Activated T-helper 1 cell treated with anti-CD3 and anti-CD28 coated beads, Interleukin-2, amount 50 U/mL, for 16 hours (primary cell): ENCODE measurements at places on chromosomes 5 and 9.
A peak's percentile ranks its signal among the peaks of the same experiment; 100 is the strongest.

DNA sequence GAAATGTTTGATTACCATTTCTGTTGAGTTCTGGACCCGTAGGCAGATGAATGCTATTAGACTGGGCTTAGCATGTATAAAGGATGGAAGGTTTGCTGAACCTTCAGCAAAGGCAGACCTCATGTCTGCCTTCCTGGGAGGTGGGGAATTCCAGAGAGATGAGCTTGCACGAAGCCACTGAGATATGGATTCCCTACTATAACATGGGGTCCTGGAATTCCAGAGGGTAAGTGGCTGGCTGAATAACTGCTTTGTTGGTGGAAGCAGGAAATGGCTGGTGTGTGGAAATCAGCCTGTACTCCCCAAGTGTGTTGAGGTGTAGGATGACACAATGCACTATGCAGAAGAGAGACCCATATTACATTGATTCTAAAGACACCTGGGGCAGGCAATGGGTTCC, 526.4 kb downstream of the CTNND2 start:
- DNase-seq = no peak

DNA sequence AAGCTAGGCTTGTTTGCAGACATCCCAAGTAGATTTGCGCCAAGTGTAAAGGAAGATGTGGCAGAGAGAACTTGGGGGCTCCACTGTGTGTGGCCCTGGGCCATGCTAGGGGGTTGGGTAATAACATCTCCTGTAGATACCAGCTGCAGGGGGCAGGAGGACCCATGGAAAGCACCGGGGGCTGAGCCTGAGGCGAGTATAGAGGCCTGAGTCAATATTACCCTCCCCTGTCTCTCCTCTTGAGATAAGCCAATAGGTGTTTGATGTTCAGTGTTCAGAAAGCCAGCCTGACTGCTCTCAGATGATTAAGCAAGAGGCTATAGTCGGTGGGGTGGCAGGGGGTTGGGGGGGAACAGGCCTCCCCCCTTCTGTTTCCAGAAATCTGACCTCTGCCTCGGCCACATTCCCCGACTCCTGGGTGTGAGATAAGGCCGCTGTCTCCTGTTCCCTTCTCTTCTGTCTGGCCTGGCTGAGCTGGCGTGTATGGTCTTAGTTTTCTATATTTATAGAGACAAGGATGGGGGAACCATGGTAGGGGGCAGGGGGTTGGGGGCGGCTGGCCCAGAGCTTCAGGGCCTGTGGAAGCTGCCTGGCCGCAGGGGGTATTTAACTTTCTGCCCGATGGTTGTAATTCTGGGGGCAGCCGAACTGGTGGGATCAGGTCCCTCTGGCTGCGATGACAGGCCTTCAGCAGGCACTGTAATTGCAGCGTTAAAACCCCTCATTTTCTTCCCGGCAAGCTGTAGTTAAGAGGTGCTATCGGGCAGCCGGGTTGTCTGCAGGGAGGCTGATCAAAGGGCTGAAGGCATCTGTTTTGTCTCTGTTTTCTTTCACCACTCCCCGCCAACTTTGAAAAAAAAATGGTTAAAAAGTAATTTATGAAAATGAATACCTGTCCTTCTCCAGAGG, 292.0 kb downstream of the NSG2 start:
- DNase-seq = no peak

DNA sequence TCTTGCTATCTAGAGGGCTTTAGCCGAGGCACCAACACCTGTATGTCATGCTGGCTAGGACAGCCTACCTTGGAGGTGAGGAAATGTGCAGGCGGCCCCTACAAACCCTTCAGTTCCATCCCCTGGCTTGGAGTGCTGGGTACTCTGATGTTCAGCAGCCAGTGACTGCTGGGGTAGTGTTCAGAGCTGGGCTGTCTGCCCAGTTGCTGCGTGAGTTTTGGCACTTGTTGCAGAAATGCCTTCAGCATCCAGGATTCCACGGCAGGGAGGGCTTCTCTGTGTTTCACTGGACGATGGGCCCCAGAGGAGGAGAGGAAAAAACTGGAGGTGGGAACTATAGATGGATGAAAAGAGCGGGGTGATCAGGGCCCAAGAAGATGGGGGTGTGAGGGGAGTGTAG, 10.4 kb downstream of the SWI5 start:
- no peak for DNase-seq

DNA sequence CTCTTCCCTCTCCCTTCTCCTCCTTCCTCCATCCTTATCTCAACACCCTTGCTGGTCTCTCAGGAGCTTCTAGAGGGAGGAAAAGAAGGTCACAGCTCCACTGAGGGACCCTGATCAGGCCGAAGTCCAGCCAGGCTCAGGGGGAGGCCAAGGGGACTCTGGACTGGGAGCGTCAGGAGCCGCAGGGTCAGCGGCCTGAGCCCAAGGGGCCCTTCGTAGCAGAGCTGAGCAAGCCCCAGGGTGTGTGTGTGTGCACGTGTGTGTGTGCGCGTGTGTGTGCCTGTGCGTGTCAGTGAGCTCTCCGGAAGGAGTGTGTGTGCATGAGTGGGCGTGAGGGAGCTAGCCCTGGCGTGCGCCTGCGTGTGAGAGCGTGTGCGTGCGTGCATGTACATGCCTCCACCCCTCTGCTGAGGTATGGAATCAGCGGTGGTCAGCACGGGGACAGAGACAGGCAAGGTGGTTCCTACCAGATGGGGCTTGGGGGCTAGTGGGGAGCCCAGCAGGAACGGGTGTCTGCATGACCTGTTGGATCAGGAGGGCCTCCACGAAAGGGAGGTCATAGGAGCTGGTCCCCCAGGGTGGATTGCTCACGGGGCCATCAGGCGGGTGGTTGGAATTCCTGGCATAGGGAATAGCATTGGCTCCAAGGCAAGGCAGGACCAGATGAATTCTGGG, 10.0 kb upstream of the AGPAT2 start:
- DNase-seq = no peak

DNA sequence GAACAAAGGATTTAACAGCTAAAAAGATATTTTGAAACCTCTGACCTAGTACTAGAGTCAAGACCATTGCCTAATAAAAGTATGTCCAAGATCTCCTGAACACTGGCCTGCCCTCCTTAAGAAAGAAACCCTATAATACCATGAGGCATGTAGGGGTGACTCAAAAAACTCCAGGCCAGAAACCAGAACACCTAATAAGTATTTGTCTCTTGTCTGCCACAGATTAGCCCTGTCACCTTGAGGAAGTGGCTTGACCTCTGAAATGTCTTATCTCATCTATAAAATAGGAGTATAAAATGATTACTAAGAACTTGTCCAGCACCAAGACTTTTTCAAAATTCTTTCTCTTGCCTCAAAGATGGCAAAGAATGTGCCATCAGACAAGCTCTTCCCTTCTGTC, 125.5 kb upstream of the RASGRF2 start:
- no peak for DNase-seq

GRCh38 chr9:110224583-110224982, 16.6 kb upstream of the C9orf152 start:
- no peak for DNase-seq

GRCh38 chr5:34486160-34486848, 169.8 kb upstream of the RAI14 start:
- DNase-seq = peak; percentile 41

- DNase-seq = no peak
Observed at GRCh38 chr5:67221487-67222242, 25.1 kb upstream of the CD180 start.

DNA sequence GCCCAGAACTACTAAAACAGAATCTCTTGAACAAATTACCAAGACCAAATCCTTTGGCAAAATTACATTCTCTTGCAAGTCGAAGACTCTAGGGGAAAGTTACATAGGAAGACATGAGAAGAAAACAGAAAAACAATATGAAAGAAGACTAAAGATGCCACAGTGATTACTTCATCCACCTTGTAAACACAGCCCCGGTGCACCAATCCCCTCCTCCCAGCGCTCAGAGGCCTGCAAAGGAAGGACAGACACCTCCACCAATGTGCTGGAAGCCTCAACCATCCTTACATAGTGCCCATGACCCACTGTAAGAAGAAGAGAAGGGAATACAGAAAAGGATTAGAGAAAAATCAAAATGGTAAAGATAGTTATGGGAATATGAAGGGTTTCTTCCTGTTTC, 218.5 kb downstream of the SPOCK1 start:
- no peak for DNase-seq

DNA sequence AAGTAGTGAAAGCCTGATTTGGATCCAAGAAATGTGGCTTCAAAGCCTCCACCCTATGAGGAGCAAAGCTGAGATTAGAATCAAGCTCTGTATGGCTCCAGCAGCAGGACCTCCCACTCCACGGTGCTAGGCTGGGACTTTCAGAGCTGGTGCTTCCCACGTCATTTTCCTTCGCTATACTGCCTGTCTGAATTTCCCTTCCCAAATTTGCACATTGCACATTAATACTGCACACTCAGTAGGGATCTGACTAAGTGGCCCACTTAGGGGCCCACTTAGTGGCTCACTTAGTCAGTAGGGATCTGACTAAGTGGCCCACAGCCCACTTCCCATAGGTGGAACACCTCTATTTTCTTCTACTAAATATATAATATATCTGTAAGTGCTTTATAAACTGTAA, 14.1 kb upstream of the SPDL1 start:
- DNase-seq = no peak

DNA sequence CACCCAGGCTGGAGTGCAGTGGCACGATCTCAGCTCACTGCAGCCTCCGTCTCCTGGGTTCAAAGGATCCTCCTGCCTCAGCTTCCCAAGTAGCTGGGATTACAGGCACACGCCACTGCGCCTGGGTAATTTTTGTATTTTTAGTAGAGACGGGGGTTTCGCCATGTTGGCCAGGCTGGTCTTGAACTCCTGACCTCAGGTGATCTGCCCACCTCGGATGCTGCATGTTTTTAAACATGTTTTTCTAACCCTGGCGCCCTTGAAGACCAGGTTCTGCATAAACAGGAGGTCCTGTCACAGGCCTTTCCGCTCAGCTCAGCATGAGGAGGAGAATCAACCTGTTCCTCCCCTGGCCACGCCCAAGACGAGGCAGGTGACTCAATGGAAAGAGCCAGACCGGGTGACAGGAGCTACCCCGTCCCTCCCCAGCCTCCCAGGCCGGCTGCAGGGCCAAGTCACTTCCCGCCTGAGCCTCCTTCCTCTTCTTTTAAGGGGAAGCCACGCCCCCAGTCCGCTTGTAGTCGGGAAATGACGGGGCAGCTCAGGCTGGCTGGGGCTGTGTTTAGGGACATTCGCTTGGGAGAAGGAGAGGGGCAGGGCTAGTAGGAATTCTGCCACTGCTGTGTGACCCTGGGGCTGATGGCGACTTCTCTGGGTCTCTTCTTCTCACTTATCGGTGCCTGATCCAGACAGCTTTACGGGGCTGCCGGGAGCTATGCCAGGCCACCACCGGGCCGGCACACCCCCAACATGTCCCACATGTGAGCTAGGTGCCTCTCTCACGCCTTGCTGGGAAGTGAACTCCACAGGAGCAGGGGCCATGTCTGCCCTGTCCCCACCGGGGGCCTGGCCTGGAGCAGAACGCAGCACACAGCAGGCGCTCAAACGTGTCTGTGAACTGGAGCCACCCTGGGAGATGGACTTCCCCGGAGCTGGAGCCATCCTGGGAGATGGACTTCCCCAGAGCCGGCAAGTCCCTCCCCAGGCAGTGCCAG, 6.1 kb downstream of the NOTCH1 start:
- peak; percentile 76 for DNase-seq

DNA sequence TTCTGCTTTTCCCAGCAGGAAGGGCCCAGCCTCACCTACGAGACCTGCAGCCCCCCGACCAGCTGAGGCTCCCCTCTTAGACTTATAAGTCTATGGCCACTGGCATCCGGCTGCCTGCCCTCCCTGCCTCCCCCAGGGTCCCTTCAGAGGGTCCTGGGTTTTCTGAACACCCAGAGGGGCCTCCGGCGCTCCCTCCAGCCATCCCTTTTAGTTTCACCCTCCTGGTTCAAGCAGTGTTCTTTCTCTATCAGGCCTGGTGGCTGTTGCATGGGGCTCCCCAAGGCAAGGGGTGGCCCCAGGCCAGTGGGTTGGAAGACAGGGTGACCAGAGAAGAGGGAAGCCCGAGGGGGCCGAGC, 21.8 kb downstream of the GOLGA2 start:
- DNase-seq = no peak

DNA sequence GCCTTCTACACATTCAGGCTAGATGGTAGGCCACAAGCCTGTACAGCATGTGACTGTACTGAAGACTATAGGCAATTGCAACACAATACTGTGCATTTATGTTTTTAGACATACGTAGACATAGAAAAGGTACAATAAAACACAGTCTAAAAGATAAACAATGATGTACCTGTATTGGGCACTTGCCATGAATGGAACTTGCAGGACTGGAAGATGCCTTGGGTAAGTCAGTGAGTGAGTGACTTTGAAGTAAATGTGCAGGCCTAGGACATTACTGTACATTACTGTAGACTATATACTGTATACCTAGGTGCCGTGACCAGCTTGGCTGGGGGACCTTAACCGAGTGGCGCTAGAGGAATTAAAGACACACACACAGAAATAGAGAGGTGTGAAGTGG, 53.1 kb downstream of the CTSL start:
- no peak for DNase-seq

GRCh38 chr5:95727764-95728191, 3.4 kb upstream of the RHOBTB3 start:
- DNase-seq = no peak

- no peak for DNase-seq
Observed at GRCh38 chr5:5736007-5736406, 313.5 kb downstream of the ICE1 start.

- no peak for DNase-seq
Observed at GRCh38 chr5:139415221-139415861, 11.5 kb upstream of the SPATA24 start.

GRCh38 chr5:115439042-115439441, 105.5 kb downstream of the FEM1C start:
- no peak for DNase-seq

DNA sequence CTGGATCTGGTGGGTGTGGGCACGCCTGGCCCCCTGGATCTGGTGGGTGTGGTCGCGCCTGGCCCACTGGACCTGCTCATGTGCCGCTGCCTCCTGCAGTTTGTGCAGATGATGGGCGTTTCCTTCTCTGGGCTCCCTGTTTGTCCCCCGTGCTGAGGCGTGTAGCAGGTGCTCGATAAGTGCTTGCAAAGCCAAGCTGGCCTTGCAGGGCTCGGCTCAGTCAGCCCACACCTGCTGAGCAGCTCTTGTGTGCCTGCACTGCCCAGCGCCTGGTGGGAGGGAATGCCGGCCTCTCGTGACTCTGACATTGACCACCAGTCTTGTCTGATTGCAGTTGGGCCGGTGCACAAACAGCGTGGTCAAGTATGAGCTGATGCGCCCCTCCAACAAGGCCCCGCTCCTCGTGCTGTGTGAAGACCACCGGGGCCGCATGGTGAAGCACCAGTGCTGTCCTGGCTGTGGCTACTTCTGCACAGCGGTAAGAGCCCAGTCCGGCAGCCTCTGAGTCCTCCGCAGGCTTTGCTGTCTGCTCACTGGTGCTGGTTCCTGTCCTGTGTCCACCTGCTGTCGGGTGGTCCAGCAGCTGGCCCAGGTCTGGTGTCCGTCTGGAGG, 102.7 kb upstream of the CACNA1B start:
- DNase-seq = no peak
